ENCODE measurements at places on chromosomes 13 and 19.

DNA sequence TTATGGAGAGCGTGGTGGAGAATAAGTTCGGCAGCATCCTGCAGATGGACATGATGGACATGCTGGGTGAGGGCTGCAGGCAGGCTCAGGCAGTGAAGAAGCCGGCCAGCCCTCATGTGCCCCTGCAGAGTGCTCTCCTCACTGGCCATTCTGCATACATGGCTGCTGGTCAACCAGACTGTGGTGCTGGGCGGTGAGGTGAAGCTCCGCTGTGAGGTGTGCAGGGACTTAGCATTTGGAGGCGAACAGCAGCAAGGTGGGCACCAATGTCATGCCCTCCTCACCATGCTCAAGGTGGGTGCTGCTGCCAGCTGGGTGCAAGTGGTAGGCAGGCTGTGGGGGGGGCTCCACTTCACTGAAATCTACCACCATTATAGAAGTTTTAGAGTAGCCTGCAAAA, 5.7 kb upstream of the ZNF492 start:
- DNase-seq: no peak

GRCh38 chr13:44302940-44303575, 70.6 kb upstream of the SERP2 start:
- no peak for DNase-seq

DNA sequence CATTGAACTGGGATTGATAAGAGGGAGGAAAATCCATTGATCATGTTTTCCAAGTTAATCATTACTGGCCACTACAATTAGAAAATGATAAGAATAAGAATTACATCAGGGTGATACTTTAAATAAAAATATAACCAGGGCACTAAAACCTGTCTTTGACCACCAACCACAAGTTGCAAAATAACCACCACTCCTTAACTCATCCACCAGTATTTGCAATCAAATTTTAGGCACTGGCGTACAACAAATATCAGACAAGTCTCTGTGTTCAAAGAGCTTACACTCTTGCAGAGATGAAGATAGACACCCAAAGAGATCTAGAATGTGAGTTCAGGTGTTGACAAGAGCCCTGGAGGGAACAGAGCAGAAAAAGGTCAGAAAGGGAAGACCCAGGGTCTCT, 514 bp downstream of the CEACAM3 start:
- DNase-seq: no peak

- no peak for DNase-seq
These were observed 158.1 kb downstream of the PCDH9 start for GRCh38 chr13:67071918-67072598.

DNA sequence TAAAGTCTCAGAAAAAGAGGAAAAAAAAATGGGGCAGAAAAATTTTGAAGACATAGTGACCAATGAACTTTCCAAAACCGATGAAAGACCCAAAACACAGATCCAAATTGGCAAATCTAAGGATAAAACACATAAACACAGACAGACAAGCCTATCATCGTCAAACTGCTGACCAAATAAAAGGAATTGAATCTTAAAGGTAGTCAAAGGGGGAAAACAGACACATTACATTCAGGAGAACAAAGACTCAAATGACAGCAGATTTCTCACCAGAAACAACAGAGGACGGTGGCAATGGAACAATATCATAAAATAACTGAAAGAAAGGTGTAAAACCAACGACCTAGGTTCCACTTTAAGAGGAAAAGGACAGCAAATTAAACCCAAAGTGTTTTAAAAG, 10.2 kb downstream of the RBM26 start:
- DNase-seq: no peak

- DNase-seq: no peak
These were observed 14.1 kb downstream of the CARM1 start for GRCh38 chr19:10885201-10886169.

GRCh38 chr13:105196052-105196451, 1339.4 kb downstream of the EFNB2 start:
- DNase-seq: no peak

- no peak for DNase-seq
These were observed 66.2 kb downstream of the DPY19L3 start for GRCh38 chr19:32471811-32472210.

GRCh38 chr13:114202581-114202980, 23.5 kb downstream of the CFAP97D2 start:
- no peak for DNase-seq

DNA sequence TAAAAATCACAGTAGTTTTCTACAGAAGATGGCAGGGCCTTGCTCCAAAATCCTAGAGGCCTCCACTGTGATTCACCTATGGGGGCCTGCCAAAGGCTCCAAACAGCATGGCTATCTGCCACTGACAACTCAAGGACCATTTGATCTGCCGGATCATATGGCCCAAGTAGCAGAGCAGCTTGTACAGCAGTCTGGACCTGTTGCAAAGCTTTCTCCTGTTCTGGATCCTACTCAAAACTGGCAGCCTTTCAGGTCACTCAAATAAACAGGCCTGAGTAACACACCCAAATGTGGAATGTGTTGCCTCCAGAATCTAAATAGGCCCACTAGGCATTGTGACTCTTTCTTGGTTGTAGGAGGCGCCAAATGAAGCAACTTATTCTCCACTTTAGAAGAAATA, 1049.3 kb downstream of the PCDH9 start:
- DNase-seq: no peak

DNA sequence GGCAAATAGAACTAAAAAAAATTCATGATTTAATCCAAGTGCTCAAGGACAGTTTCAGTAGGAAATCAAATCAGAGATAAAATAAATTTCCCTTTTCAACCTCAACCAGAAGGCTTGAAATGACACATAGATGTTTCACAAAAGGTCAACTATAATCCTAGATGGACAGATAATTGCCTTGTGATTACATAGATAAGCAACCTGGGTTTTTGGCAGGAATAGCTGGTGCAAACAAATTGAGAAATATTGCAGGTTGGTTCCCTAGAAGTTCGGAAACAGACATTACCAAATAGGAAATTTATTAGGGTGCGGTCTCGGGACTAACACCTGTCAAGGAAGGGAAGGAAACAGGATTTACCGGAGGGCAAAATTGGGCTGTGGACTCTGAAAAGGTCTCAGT, 497.5 kb downstream of the COG6 start:
- DNase-seq: no peak

DNA sequence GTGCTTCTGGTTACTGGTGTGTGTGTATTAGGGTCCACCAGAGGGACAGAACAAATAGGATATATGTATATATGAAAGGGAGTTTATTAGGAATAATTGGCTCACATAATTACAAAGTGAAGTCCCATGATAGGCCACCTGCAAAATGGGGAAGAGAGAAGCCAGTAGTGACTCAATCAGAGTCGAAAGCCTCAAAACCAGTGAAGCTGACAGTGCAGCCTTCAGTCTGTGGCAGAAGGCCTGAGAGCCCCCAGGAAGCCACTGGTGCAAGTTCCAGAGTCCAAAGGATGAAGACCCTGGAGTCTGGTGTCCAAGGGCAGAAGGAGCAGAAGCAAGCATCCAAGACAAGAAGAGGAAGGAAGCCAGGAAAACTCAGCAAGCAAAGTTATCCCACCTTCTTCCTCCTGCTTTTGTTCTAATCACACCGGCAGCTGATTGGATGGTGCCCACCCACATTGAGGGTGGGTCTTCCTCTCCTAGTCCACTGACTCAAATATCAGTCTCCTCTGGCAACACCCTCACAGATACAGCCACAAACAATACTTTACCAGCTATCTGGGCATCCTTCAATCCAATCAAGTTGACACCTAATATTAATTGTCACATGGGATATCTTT, 21.7 kb upstream of the SCEL start:
- peak; percentile 19 for DNase-seq

GRCh38 chr13:44389060-44389666, 15.5 kb downstream of the SERP2 start:
- peak; percentile 17 for DNase-seq

DNA sequence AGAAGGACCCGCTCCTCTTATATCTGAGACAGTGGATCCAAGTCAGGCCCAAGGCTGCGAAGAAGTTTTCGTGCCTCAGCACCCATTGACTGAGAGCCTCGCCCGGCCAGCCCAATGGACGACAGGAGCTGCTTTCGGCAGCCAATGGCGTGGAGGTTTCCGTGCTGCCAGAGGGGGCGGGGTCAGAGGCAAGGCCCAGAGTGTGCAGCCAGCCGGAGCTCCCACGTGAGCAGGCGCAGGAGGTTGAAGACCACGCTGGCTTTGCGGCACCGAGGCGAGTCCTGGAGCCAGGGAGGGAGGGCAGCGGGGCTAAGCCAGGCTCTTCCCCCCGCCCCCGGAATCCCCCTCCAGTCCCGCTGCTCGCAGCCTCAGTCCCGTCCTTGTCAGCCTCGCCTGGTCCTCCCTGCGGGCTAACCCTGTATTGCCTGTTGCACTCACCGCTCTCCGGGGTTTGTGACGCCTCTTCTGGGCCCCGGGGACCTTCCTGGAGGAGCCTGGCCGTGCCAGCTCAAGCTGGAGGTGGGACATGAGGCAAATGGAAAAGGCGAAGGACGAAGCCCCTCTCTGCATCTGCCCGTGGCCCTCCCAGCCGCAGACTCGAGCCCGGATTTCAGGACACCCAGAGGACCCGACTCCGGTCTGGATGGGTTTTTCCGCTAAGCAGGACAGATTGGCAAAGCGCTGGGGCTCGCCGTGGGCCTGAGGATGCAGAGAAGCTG, 1.5 kb downstream of the IFNL4 start:
- no peak for DNase-seq

GRCh38 chr19:14103310-14103709, 12.8 kb upstream of the SAMD1 start:
- no peak for DNase-seq

- no peak for DNase-seq
These were observed 10.0 kb upstream of the LYPD5 start for GRCh38 chr19:43812259-43812658.

- no peak for DNase-seq
These were observed at the start of gene AXL for GRCh38 chr19:41218615-41219507. Gene AXL (plus strand): TSS chr19:41219223. CDS start chr19:41219393, 170 bp downstream.

DNA sequence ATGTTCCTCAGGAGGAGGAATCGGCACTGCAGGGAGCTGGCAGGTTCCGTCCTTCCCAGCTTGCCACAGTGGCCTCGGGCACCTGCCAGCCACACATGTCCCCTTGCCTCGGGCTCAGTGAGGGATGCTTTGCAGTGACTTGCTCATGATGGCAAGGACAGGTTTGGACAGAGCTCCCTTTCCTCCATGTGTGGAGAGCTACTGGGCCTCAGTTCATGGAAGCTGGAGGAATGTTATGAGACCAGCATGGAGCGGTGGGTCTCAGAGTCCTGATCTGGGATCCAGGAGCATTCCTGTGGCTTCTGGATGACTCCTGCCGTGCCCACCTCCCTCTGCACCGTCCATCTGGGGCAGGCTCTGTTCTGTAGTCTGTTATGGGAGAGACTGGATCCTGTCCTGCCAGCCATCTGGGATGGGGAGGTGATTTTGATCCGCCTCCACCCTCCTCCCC, 59.2 kb downstream of the SIPA1L3 start:
- DNase-seq: no peak

- DNase-seq: no peak
These were observed 245.2 kb downstream of the DLEU7 start for GRCh38 chr13:50598338-50598737.

Measured in suppressor macrophage treated with lipopolysaccharide for 1 hour (primary cell).